AG09319 (cell line): ENCODE measurements at places on chromosomes 6 and 20.
A peak's percentile ranks its signal among the peaks of the same experiment; 100 is the strongest.

- DNase-seq: no peak
Observed at GRCh38 chr6:163790266-163790840, 375.8 kb downstream of the QKI start.

DNA sequence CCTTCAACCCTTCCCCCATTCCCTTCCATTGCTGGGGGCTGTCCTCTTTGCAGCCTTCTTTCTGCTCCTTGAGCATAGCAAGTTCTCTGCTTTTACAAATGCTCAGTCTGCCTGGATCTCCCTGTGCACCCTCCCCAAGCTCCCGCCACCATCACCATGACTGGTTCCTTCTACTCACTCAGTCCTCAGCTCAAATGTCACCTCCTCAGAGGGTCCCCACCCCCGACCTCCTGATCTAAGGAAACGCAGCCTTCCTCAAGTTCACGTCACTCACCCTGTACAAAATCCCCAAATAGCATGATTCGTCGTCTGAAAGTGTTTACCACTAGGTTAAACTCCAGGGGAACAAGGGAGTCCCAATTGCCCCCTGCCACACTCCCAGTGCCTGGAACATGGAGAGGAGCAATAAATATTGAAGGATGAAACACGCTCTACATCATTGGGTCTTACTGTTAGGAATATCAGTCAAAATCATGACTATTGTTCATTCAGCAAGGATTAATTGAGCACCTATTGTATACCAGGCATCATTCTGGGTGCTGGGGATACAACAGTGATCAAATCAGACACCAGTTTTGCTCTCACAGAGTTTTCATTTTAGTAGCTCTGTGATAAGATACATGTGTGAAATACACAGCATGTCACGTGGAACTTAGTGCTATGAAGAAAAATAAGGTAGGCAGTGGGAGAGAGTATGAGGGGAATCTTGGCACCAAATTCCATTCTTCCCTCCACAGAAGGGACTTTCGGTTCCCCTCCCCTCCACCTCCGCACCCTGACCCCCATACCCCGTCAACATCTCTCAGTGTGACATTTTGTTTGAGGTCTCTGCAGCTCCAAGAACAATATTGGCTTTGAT is 15.6 kb downstream of the TP53RK start:
- no peak for DNase-seq

DNA sequence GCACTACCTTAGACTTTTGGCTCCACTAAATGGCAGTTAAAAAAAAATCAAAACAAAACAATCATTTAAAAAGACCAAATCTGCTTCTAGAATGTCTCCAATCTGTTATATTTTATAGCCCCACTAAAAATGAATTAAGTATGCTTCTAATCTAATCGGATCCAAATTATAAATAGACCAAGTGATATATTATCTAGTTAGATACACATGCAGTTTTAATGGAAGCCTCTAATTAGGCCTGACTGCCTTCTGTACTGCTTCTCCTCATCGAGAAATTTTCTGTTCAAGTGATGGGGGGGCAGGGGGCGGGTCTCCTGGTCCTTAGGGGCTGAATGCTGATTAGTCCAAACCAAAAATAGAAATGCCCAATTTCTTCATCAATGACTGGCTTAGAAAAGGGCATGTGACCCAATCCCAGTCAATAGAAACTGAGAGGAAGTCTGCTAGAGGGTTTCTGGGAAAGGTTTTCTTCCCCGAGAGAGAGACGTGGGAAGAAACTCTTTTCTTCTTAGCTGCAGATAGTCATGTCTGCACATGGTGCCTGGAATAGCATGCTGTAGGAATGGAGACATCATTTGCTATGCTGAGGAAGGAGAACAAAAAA is 6.9 kb downstream of the SESN1 start:
- no peak for DNase-seq

DNA sequence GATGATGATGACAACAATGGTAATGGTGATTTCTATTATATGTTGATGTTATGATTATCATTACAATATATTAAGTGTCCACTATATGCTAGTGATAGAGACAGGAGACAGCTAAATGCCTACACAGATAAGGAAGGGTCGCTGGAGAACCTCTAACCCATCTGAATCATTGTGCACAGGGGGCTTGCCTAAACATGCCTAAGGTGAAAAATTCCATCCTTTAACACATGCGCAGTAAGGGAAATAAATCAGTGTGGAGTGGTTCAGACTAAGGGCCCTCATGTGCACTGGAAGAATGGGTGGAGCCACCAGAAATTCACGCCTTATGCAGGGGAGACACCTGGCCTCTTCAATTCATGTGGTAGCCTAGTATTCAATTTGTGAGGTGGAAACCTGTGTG is 120.4 kb downstream of the TPBG start:
- DNase-seq: no peak

DNA sequence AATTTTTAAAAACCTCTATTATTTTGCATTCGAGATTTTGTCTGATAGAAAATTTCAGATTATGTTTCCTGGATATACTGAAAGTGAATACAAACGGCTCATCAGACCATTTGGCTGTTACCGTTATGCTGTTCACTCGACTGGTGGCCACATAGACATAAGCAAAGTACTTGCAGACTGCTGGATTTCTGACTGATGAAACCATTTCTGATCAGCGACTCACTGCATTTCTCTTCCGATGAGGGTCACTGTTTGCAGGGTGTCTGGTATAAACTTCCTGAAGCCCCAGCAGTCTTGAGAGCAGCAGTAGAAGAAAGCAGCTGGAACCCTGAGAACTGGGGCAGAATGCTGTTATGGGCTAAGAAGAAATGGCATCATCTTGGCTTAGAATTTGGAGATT is 17.7 kb downstream of the SNX9 start:
- DNase-seq: no peak

- no peak for DNase-seq
Observed at GRCh38 chr20:8571611-8572010, 439.5 kb downstream of the PLCB1 start.

DNA sequence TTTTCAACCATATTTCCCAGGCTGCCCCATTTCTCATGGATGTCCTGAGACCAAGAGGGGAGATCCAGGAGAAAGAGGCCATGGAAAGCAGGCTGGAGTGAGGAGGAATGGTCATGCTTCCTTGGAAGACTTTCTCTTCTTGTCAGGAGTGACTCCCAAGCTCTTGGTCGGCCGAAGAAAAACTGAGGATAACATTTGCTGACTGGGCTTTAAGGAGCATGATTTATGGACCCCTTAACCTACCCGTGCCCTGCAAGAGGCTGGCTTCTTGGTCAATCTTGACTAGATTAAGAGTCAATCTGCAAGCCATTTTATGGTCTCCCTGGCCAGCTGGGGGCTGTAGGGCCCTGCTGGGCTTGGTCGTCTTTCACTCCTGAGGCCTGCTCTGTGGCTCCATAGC is 22.8 kb downstream of the ADGRF4 start:
- DNase-seq: no peak

GRCh38 chr20:9392892-9393857 is 121.2 kb upstream of the LAMP5 start:
- DNase-seq: peak; percentile 43

DNA sequence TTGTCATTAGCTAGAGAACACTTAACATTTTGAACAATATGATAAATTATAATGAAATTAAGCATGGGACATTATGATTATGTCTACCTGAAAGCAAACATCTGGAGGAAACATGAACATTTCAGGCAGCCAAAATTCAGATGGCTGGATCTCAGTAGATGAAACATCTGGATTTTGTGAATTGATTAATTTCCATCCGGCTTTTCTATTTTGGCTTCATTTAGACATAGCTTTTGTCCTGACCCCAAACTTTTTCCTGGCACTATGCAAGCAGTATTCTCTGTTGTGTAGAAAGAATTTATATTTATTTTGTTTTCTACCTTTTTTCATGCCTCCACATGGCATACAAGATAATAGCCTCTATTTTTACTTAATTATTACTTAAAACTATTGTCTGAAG is 186.3 kb downstream of the OGFRL1 start:
- DNase-seq: no peak

DNA sequence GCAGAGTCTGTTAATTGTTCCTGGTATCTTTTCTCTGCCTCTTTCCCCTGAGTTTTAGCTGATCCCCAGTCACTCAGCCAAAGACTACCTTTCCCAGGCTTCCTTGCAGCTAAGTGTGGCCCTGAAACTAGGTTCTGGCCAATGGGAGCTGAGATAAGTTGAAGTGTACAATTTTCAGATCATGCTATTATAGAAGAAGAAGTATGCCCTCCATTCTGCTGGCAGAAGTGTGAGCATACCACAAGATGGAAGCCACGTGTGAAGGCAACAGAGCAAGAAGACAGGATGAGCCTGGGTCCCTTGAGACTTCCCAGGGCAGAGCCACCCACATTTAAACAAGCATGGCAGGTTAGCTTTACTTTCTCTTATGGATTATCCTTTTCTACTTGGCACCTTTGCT is 273.2 kb downstream of the HIVEP2 start:
- DNase-seq: no peak

DNA sequence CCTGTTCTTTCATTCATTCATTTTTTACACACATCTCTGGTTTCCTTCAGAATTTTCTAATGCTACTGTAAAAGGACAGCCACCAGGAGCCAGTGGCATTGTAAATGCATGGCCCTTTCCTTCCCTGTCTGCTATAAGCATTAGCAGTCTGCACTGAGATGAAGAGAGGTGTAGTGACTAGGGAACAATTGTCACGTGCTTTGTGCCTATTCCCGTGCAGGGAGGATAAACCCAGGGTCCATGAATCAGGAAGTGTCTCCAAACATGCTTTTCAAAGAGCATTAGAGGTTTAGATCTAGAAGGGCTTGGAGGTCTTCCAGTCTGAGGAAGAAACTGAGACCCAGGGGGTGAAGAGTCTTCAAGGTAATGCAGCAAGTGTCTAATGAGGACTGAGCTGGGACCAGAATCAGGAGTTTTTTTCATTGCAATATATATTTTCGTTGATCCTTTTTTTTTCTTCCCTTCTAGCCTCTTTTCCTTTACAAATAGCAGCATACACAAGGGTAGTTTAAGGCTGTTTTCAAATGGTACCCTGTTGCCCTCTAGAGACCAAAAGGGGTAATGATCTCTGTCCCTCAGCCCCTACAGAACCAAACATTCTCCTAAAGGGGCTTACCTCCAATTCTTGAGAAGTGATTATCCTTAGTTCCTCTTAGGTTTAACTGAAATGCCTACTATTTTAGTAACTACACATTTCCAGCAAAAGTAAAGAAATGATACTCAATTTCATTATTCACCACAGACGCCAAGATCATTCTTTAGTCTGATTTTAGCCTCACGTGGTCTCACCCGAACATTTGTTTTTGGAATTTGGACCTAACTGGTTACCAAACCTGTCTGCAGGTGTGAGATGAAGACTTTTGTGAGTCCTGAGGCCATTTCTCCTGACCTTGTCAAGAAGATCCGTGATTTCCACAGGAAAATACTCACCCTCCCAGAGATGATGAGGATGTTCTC is 6.6 kb downstream of the TRIM15 start:
- DNase-seq: peak; percentile 10

DNA sequence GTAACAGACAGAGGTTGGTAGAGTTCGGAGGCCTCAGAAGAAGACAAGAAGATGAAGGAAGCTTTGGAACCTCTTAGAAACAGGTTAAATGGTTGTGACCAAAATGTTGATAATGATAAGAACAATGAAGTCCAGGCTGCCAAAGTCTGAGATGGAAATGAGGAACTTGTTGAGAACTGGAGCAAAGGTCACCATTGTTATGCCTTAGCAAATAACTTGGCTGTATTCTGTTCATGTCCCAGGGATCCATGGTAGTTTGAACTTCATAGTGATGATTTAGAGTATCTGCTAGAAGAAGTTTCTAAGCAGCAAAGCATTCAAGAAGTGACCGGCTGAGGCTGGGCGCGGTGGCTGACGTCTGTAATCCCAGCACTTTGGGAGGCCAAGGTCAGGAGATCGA is 11.1 kb upstream of the LSM14B start:
- DNase-seq: no peak

DNA sequence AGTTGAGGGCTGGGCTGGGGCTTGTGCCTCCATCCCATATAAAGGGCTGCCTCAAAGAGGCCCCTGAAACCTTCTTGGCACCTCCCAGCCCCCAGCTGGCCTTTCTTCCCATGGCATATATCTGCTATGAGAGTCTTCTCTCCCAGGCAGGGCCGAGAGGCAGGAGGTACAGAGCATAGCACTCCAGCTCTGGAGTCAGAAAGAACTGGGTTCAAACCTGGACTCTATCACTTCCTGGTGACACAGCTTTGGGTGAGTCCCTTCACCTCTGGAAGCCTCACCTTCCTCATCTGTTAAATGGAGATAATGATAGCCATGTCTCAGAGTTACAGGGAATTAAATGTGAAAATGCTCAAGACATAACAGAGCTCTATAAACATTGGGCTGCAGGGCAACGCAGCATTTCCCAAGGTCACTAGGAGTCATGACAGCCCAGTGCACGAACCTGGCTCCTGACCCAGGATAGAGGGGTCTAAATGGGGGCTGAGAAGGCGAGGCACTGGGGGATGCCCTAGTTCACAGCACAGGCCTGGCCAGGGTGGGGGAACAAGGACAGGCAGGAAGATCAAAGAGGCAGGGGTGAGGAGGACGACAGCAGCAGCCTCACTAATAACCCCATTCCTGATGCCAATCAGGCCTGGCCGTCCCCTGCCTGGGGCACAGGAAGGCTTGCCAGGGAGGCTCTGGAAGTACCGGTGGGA is 1.9 kb downstream of the FAM83C start:
- no peak for DNase-seq

DNA sequence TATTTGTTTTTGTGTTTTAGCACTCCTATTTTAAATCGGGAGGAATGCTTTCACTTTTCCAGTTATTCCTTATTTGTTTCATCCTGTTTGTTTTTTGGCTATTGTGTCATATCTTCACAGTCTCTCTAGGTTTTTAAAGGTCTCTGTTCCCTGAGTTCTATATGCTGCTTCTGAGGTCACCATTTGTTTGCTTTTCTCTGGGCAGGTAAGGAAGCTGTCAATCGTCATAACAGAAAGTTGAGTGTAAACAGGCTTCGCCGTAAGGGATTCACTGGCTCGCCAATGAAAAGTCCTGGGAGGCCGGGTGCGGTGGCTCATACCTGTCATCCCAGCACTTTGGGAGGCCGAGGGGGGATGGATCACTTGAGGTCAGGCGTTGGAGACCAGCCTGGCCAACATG is 48.7 kb upstream of the RPS6KA2 start:
- DNase-seq: no peak

DNA sequence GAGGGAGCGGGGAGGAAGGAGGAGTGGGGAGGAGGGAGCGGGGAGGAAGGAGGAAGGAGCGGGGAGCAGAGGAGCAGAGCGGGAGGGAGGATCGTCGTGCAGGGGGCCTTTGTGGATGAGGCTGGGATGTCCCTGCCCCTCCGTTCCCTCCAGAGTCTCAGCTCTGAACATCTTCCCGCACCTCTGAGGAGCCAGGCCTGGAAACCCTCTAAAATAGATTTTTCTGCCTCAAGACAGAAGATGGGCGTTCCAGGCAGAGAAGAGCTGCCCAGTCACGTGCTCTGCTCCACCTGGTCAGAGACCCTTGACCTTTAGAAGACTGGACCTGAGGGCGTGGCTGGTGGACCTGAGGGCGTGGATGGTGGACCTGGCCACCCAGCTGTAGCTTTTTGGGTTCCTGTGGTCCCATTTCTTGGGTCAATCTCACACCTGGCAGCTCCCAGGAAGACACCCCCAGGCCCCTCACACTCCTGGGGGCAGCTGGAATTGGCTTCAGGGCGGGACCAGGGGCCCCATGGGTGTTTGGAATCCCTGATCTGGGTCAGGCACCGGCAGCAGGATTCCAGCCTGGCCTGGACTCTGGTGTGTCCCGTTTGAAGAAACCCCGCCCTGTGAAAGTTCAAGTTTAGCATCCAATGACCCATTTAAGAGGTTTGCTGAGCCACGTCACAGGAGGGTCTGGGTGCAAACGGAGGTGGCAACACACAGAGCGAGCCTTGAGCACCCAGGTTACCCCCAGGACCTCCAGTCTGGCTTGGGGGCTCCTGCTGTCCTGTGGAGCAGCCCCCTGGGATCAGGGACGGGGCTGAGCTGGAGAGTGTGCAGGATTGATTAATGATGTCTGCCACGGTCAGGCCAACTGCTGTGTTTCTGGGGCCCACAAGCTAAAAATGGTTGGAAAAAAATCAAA is 96.9 kb upstream of the BHLHE23 start:
- DNase-seq: no peak
